ENCODE measurements at places on chromosomes 7 and 10.

- H3K4me1 ChIP-seq, result no peaks in the 10 kb centered on the region
- DNase-seq, result no peak
- no peaks in the 10 kb centered on the region for H3K36me3 ChIP-seq
- H3K27ac ChIP-seq, result no peak overlapping the region
- H3K27me3 ChIP-seq, result peaks cover 8% of the 10 kb centered on the region
- no peak overlapping the region for H3K4me3 ChIP-seq
Observed at GRCh38 chr7:8379264-8379663, 54.1 kb upstream of the NXPH1 start.

DNA sequence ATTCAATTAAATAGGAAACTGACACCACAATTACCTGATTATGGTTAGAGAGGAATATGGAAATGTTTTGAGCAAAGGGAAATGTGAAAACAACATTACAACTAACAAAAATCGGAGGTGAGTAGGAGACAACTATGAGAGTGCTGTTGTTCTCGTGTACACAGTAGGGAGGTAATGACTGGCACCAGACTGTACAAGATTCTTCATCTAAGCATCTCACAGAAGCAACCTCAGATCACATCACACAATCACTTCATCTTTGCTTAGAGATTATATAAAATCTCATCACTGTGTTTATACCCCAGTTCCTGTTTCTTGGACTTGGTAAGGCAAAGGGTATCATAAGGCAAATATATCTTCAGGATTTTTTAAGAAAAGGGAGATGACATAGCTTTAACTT, 14.9 kb downstream of the ABLIM1 start:
- no peak for DNase-seq
- H3K27me3 ChIP-seq, result no peaks in the 10 kb centered on the region
- peaks cover 10% of the 10 kb centered on the region for H3K4me1 ChIP-seq
- H3K36me3 ChIP-seq, result no peaks in the 10 kb centered on the region
- H3K4me3 ChIP-seq, result no peak overlapping the region

- H3K36me3 ChIP-seq, result no peaks in the 10 kb centered on the region
- no peak for DNase-seq
- no peak overlapping the region for H3K4me3 ChIP-seq
- H3K27me3 ChIP-seq, result peaks cover 4% of the 10 kb centered on the region
- no peaks in the 10 kb centered on the region for H3K4me1 ChIP-seq
Observed at GRCh38 chr10:111531690-111532089, 454.9 kb downstream of the ADRA2A start.

- DNase-seq, result no peak
- no peaks in the 10 kb centered on the region for H3K36me3 ChIP-seq
Observed at GRCh38 chr10:29757551-29758297, 123.0 kb upstream of the SVIL start.

- H3K27ac ChIP-seq, result no peak overlapping the region
- H3K4me1 ChIP-seq, result no peaks in the 10 kb centered on the region
- no peaks in the 10 kb centered on the region for H3K36me3 ChIP-seq
- no peak overlapping the region for H3K4me3 ChIP-seq
Observed at GRCh38 chr10:13470270-13470669, 58.5 kb downstream of the BEND7 start.

DNA sequence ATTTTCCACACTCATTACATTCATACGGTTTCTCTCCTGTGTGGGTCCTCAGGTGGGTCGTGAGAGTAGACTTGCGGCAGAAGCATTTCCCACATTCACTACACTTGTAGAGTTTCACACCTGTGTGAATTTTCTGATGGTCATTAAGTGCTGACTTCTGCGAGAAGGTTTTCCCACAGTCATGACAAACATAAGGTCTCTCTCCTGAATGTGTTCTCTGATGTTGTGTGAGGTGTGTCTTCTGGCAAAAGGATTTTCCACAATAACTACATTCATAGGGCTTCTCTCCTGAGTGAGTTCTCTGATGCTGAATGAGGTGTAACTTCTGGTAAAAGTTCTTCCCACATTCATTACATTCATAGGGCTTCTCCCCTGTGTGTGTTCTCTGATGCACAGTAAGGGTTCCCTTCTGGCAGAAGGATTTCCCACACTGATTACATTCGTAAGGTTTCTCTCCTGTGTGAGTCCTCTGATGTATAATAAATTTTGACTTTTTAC, 15.1 kb downstream of the ZNF12 start:
- H3K27me3 ChIP-seq, result no peaks in the 10 kb centered on the region
- H3K4me1 ChIP-seq, result no peaks in the 10 kb centered on the region
- no peak overlapping the region for H3K4me3 ChIP-seq

GRCh38 chr10:24465124-24465874, 256.4 kb downstream of the KIAA1217 start:
- H3K36me3 ChIP-seq, result no peaks in the 10 kb centered on the region
- DNase-seq, result no peak
- H3K4me3 ChIP-seq, result no peak overlapping the region

DNA sequence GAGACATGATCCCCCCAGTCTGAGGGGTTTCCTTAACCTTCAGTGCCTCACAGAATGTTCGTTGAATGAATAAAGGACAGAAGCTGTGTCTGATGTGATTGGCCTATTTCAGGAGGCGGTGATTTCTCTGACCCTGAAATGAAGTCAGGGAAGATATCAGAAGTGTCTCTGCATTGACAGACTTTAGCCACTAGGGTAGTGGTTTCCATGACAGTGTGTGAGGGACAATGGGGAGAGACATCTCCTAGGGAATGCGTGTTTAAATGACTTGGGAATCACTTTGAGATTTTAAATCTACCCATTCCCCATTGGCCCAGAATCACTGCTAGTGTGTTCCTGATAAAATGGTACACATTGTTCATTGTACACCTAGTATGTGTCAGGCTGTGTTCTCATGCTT, 132.0 kb downstream of the CFAP58 start:
- no peak overlapping the region for H3K4me3 ChIP-seq
- no peak overlapping the region for H3K27ac ChIP-seq
- peaks cover 22% of the 10 kb centered on the region for H3K27me3 ChIP-seq
- no peaks in the 10 kb centered on the region for H3K36me3 ChIP-seq
- no peak for DNase-seq

DNA sequence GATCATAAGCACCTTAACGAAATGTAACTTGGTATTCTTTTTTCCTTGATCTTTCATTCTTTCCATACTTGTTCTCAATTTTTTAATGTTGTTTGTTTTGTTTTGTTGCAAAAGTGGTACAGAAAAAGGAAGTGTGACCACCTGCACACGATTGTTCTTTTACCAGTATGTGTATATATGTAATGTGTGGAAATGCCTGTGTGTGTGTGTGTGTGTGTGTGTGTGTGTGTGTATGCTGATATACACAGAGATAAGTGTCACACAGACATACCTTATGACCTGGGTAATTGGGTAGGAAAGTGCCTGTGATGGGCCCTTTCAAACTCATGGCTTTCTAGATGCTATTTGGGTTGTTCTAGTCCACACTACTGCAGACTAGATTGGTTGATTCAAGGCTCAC, 14.0 kb downstream of the INHBA start:
- no peak for DNase-seq
- peaks cover 4% of the 10 kb centered on the region for H3K27me3 ChIP-seq
- no peaks in the 10 kb centered on the region for H3K4me1 ChIP-seq
- no peak overlapping the region for H3K27ac ChIP-seq
- no peaks in the 10 kb centered on the region for H3K36me3 ChIP-seq

- H3K27me3 ChIP-seq, result no peaks in the 10 kb centered on the region
- DNase-seq, result no peak
- H3K4me1 ChIP-seq, result no peaks in the 10 kb centered on the region
- no peaks in the 10 kb centered on the region for H3K36me3 ChIP-seq
- H3K27ac ChIP-seq, result no peak overlapping the region
Observed at GRCh38 chr7:95933618-95934017, 161.3 kb downstream of the DYNC1I1 start.

- DNase-seq, result no peak
- no peak overlapping the region for H3K27ac ChIP-seq
- H3K4me3 ChIP-seq, result no peak overlapping the region
- no peaks in the 10 kb centered on the region for H3K36me3 ChIP-seq
- H3K4me1 ChIP-seq, result no peaks in the 10 kb centered on the region
Observed at GRCh38 chr10:58631715-58632114, 119.0 kb downstream of the BICC1 start.

DNA sequence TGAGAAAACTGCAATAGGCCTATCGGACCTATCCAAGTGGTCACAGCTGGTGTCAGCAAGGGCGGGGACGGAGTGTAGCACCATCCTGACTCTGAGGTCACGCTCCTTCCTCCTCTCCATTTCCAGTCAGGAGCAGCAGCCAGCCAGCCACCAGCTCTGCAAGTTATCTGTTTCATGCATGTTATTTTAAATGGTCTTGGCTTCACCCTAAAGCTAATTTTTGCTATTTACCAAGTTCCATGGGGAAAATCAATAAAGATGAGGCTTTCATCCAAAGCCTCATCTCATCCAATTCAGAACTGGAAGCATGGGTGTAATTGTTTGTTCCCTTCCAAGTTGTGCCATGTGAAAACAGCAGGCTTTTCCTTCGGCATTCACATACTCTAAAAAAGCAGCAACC, 49.3 kb downstream of the ICA1 start:
- no peaks in the 10 kb centered on the region for H3K4me1 ChIP-seq
- DNase-seq, result no peak
- H3K27ac ChIP-seq, result no peak overlapping the region
- no peak overlapping the region for H3K4me3 ChIP-seq
- H3K27me3 ChIP-seq, result no peaks in the 10 kb centered on the region

DNA sequence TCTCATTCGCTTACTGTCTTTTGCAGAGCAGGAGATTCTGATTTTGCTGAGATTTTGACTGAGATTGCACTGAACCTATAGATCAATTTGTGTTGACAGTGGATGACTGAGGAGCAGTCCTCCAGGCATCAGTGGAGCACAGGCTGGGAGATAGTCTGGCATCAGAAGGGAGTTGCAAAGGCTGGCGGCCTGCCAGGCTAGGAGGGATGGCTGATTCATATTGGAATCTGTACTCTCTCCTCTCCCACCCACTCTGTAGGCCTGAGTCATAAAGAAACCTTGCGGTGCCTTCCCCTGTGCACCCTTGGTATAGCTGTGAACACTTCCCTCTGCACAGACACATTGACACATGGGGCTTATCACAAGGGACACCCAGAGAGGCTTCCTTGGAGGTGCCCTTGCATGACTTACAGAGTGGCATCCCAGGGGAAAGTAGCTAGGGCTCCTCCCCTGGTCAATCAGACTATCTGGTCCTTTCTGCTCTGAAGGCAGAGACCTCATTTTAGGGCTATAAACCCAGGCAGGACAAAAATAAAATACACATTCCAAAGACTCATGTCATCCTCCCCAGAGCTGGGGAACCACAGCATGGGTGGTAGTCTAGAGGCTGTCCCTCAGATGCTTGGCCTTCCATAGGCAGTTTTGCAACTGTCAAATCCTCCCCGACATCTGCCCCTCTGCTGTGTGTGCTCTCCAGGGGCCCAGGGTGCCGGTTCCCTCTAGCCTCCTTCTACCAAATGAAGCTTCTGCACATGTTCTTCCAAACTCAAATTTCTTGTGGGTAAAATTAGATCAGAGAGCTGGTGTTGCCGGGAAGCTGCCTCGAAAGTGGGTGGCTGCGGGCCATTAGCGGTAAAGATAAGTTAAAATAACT, 37.4 kb upstream of the EEPD1 start:
- peak; percentile 85 for DNase-seq
- peak overlapping the region; percentile 62 for H3K27ac ChIP-seq
- H3K4me3 ChIP-seq, result peak overlapping the region; percentile 39
- H3K4me1 ChIP-seq, result peaks cover 19% of the 10 kb centered on the region
- no peaks in the 10 kb centered on the region for H3K36me3 ChIP-seq
- H3K27me3 ChIP-seq, result peaks cover 22% of the 10 kb centered on the region

DNA sequence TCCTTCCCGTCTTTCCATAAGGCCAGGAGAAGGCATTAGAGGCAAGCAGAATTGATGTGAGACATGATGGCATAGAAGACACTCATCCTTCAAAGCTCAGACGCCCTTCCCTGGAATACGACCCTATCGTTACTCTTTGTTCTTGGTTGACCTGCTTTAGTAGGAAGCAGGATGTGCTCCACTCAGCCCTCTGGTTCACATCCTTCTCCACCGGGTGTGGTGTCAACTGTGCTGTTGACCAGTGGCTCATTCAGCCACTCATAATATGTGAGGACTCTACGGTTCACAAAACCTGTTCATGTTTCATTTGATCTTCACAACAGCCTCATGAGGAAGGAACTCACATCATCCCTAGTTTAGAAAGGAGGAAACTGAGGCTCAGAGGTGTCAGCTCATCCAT, 47.1 kb downstream of the ADRA2A start:
- no peaks in the 10 kb centered on the region for H3K36me3 ChIP-seq
- peaks cover 18% of the 10 kb centered on the region for H3K27me3 ChIP-seq
- no peak overlapping the region for H3K27ac ChIP-seq
- no peak for DNase-seq

DNA sequence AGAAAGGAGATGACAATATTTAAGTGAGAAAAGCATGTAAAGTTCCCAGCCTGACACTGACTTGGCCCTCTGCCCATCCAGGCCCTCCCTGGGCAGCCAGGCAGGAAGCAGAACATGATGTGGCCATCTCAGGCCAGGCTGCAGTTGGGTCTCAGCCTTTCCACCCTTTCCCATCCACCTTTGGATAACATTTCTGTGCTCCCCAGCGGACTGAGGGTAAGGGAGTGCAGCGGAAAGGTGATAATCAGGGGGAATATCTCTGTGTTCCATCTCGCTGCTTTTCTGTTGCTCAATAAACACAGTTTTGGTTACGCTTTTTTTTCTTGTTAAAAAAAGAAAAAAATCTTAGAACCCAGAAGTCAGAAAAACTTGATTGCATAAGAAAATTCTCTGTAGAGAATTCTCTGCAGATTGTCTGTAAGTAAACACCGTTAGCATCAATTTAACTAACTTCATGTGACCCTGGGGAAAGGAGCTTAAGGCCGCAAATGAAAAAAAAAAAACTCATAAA, 37.2 kb upstream of the TARP start:
- no peaks in the 10 kb centered on the region for H3K36me3 ChIP-seq
- peak overlapping the region; percentile 82 for H3K4me3 ChIP-seq
- peaks cover 24% of the 10 kb centered on the region for H3K4me1 ChIP-seq
- DNase-seq, result no peak
- H3K27me3 ChIP-seq, result no peaks in the 10 kb centered on the region

- DNase-seq, result no peak
- peak overlapping the region; percentile 93 for H3K27ac ChIP-seq
- peaks cover 81% of the 10 kb centered on the region for H3K36me3 ChIP-seq
Observed at GRCh38 chr10:48774416-48775205, 89.9 kb downstream of the WDFY4 start.

- peaks cover 2% of the 10 kb centered on the region for H3K4me1 ChIP-seq
- no peak overlapping the region for H3K27ac ChIP-seq
- no peak overlapping the region for H3K4me3 ChIP-seq
- peaks cover 18% of the 10 kb centered on the region for H3K27me3 ChIP-seq
- H3K36me3 ChIP-seq, result no peaks in the 10 kb centered on the region
Observed at GRCh38 chr10:118407026-118407425, 64.9 kb upstream of the FAM204A start.
